ENCODE measurements at places on chromosomes 3 and 15.

DNA sequence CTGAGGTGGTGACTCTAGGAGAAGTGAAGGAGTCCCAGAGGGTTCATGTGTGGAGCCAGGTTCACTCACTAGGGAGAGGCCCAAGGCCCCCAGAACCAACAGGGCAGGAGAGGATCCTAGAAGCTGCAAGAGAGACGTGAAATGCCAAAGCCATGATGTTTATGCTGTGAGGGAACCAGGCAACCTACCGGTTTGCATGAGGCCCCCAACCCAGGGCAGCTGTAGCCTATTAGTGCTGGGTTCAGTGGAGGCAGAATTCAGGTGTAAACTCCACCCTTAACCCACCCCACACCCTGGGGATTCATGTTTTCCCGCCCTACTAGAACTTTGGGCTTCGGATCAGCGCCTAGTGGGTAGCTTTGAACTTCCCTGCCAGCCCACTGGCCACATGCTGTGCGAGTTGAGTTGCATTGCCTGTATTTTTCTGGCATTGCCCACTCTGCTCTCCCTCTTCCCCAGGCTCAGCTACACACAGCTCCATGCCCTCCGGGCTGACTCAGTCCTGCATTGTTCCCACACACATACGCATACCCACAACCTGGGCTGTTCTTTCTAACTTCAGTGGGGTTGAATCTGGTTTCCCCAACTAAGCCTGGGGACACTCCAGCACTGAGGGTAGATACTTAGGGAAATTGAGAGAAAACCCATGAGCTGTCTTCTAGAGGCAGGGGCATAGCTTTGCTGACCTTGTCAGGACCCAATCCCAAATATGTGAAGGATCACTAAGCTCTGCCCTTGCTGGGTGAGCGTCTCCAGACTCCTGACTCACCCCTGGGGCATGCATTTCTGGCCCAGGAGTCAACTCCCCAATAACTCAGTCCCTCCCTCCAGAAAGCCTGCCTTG is 2.0 kb upstream of the ZBTB47 start:
- no peak for DNase-seq

DNA sequence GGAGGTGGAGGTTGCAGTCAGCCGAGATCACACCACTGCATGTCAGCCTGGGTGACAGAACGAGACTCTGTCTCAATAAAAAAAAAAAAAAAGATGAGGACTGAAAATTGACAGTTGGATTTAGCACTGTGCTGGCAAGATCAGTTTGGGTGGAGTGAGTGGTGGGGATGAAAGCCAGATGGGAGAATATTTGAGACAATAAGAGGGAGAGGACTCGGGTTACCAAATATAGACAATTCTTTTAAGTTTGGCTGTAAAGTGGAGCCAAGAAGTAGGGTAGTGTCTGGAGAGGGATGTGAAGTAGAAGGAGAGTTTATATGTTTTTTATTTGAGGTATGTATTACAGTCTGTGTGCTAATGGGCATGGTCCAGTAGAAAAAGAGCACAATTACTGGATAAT is 20.4 kb downstream of the TMOD3 start:
- no peak for DNase-seq

DNA sequence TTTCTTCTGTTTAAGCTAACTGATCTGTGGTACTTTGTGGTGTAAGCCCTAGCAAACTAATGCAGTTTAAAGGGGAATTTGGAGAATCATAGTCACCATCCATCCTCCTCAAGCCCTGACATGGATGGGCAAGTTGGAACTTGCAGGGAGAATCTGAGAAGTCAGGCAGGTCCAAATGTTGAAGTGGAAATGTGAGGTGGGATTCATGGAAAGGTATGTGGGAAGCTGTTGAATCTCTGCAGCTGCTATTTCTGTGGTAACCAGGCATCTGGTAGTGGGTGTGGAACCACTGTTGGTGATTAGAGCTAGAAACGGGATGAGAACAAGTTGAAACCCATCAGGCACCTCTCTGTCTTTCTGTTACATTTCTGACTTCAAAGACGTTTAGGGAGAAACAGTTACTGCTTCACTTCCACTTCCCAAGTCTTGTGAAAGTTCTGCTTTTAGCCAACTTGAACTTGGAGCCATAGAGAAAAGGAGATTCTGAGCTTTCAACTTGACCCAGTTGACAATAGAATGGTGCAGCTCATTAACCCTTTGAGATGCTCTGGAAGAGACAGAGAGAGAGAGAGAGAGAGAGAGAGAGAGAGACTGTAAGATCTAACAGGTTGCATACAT is 38.1 kb upstream of the NMNAT3 start:
- DNase-seq = no peak

DNA sequence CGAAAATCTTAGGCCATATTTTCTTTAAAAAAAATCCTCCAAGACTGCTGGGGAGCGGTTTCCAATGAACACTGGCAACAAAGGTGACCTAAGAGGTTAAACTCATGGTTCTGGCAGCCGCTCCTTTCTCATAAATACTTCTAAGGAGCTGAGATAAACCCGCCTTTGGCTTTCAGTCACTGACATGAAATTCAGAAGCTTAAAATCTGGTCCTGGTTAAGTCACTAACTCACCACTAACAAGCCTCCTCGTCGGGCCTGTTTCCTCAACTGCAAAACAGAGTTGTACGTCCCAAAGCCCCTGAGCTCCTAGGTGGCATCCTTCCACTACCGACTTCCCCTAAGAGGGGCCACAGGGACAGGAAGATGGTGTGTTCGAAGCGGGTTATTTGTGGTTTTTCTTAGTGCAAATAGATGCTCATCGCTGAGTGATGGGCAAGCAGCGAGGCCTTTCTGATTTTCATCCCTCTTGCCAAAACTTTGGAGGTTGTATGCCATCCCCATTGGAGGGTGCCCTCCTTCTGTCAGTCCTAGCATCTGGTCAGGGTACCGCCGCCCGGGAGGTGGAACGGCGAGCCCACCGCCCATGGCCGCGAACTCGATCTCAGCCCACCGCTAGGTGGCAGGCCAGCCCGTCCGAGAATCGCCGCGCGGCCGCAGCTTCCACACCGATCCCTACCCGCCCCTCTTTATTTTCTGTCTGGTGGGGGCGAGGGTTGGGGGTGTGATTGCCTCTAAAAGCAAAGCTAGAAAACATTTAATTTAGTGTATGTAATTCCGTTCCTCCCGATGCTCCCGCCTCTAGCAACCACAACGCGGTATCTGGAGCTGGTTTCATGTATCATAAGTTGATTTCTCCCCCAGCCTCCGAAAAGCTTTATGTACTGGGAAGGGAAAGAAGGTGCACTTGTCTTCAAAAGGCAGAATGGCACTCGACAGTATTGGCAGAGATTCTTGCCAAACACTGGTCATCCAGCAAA is 4.6 kb downstream of the BCL6 start:
- peak; percentile 87 for DNase-seq

DNA sequence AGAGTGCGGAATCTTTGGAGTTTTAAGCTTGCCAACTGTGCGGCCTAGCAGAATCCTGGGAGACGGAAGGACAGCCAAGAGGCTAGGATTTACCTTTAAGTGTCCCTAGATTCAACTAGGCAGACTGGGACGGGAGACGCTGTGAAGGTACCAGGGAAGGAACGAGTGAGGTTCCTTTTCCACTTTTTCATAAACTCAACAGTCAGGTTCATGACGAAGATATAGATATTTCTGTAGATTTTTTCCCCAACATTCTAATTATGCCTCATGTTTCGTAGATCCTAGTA is 564 bp upstream of the GABPB1 start:
- no peak for DNase-seq

GRCh38 chr3:13229273-13229949 is 156.2 kb upstream of the IQSEC1 start:
- peak; percentile 31 for DNase-seq

DNA sequence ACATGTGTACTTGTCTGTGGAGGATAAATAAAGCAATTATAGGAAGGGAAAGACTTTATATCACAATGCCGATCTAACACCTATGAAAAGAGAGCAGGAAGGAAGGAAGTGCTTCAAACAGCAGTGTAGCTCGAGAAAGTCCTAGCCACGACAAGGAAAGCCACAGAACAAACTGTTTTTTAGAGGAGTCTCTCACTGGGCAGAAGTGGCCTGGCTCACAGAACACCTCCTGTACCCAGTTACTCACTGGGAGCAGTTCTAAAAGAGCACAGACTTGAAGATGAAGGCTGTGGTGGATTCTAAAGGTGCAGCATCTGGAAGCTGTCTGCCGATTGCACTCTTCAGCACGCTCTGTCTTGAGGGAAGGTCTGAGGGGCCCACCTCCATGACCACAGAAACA is 248.8 kb upstream of the ATP11B start:
- no peak for DNase-seq

DNA sequence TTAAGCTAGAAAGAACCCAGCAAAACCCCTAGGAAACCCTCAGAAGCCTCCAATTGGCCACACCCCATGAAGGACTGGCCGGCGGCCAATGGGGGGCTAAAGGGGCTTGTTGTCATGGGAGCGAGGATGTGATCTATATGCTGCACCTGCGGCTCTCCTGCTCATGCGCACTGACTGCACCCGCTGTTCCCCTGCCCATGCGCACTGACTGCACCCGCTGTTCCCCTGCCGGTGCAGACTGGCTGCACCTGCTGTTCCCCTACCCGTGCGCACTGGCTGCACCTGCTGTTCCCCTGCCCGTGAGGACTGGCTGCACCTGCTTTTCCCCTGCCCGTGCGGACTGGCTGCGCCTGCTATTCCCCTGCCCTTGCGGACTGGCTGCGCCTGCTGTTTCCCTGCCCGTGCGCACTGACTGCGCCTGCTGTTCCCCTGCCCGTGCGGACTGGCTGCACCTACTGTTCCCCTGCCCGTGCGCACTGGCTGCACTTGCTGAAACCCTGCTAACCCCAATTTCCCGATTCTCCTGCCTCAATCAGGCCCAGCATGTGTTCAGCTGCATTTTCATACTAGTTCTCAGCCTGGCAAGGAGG is 16.8 kb upstream of the MCCC1 start:
- peak; percentile 12 for DNase-seq

GRCh38 chr15:51842852-51843737 is 13.6 kb downstream of the TMOD3 start:
- DNase-seq = peak; percentile 40

- DNase-seq = no peak
Measured at GRCh38 chr3:69251078-69251805, 128.8 kb upstream of the LMOD3 start.

DNA sequence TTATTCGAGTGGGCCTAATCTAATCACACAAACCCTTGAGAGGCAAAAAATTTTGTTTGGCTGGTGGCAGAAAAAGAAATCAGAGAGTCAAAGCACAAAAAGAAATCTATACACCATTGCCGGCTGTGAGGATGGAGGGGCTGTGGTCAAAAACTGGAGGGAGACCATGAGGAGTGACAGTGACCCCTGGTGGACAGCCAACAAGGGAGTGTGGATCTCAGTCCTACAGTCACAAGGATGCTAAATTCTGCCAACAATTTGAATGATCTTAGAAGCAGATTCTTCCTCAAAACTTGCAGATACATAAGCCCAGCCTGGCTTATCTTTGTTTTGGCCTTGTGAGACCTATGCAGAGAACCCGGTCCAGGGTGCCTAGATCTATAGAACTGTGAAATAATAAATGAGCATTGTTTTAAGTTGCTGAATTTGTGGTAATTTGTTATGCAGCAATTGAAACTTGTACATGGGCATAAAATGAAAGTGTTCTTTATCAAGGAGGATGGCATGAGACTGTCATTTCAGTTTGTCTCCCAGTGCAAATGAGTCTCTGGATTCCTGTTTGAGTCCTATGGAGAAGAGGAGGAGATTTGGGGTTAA is 103.0 kb upstream of the ARHGEF26 start:
- peak; percentile 31 for DNase-seq

DNA sequence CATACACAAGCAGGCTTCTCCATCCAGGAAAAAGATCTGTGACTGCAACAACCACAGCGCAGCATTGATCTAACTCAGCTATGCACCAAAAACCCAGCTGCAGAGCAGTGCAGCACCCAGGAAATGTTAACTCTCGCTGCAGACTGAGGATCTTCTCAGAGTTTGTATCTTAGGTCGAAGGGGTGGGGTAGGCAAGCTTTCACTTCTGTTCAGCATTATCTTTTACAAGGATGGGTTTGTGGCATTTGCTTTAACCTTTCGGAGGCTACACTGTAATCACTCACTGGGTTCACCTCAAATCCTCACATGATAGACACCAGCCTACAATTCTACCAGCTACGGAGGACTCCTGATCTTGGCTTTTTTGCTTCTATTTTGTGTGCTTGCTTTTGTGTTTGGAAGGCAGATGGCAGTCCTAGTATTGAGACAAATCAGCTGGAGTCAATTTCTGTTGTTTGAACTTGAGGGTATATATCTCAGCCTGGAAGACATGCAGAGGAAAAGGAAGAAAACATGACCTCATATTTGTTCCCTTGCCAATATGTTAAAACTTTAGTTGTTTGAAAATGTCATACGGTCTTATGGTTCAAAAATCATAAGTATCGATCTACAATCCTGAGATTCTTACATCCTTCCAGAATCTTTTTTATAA is 25.2 kb downstream of the LRRK1 start:
- DNase-seq = no peak

GRCh38 chr3:50189274-50189673 is 2.1 kb upstream of the GNAT1 start:
- peak; percentile 89 for DNase-seq

- DNase-seq = no peak
Measured at GRCh38 chr3:171380711-171381425, 79.3 kb downstream of the TNIK start.

DNA sequence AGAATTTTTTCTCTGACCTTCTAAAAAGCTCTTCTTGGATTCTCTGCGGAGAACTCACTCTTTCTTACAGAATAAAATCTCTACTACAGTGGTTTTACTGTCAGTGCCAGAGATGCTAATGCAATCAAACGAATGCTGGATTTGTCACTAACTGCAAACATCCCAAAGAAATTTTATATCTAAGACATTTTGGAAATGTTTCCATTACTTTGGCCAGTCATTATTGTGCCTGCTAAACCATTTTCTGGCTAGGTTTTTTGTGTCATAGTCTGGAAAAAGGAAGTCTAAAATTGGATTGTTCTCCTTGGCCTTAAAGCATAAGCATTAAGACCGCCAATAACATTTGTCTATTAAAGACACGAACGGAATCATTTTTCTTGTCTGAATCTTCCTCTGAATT is 54.0 kb downstream of the PLOD2 start:
- no peak for DNase-seq

DNA sequence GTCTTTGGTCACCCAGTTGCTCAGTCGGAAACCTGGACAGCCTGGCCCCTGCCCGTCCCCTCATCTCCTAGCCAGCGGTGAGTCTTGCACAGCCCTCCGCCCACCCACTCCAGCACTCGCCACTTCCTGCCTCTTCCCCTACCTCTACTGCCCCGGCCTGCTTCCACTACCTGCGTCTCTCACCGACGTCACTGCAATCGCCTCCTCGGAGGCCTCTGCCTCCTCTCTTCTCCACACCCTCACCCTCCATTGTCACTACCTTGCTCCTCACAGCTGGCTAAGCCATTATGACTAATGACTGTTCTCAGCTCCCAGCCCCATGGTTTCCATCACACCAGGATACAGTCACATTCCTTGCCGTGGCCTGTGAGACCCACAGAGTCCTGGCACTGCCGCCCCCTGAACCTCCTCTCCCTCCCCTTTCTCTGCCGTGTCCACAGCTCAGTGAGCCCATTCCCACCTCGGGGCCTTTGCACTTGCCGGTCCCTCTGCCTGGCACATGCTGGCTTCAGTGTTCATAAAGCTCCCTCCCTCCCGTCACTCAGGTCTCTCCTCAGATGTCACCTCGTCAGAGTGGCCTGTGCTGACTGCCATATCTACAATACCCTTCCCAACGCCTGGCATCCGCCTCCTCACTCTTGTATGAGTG is 104.8 kb downstream of the FBLN2 start:
- DNase-seq = no peak

GRCh38 chr15:99631255-99631654 is 65.5 kb downstream of the MEF2A start:
- DNase-seq = no peak

GRCh38 chr3:31485196-31485595 is 47.5 kb upstream of the STT3B start:
- no peak for DNase-seq

All from choroid plexus epithelial cell (primary cell).